Stomach (tissue), 19 donors: ENCODE measurements at places on chromosomes 13 and 19. TPM values are rescaled to one million over a fixed set of nuclear protein-coding genes. Genes with fewer than 3 reads are reported as not detected.

- DNase-seq: no peak
Observed at GRCh38 chr13:50574731-50575130, 268.8 kb downstream of the DLEU7 start.

DNA sequence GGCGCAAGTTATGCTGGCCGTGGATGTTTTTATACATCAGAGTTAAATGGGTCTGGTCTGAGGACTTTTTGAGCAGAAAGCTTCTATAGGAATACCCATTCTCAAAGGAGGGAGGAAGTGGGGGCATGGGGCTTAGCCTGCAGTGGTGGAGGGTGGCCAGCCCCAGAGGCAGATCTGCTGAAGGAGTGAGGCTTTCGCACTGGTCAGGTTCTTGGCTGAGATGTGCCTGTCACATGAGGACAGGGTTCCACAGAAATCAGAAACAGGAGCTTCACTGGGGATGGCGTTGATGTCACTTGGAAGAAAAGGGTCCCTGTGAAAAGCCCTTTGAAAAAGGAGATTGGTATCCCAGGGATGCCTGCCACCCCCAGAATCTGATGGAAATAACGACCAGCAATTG is 100.7 kb upstream of the MCF2L start:
- no peak for DNase-seq

The ENOX1 gene
- 6.2 TPM for total RNA-seq

The PODNL1 gene
- not detected for total RNA-seq

The GFY gene
- not detected for total RNA-seq
